ENCODE measurements at places on chromosomes 7 and 10.

DNA sequence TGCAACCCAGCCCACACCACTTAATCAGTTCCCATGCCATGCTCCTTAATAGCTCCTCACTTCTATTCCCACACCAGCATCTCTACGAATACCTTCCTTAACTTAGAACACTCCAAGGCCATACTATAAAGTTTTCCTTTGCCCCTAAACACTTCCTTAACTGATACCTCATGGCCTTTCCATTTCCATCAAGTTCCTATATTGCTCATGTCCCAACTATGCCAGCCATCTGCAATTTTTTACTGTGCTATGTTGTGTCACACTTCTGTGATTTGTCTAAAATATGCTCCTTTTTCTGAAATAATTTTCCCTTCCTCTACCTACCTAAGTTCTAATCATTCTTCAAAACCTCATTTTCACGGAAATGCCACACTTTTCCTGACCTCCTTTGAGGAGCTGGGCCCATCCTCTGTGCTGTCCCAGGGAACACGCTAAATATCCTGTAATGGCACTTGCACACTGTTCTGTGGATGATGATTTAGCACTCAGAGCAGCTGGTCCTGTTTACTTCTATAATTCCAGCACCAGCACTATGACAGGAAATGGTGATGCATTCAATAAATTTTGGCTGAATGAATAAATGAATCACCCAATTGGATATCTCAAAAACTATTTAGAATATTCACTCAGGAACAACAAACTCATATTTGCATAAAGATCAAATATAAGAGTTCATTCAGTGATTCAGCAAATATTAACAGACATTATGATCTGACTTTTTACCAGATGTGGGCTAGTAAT, 266.5 kb upstream of the HGF start:
- DNase-seq, result no peak

DNA sequence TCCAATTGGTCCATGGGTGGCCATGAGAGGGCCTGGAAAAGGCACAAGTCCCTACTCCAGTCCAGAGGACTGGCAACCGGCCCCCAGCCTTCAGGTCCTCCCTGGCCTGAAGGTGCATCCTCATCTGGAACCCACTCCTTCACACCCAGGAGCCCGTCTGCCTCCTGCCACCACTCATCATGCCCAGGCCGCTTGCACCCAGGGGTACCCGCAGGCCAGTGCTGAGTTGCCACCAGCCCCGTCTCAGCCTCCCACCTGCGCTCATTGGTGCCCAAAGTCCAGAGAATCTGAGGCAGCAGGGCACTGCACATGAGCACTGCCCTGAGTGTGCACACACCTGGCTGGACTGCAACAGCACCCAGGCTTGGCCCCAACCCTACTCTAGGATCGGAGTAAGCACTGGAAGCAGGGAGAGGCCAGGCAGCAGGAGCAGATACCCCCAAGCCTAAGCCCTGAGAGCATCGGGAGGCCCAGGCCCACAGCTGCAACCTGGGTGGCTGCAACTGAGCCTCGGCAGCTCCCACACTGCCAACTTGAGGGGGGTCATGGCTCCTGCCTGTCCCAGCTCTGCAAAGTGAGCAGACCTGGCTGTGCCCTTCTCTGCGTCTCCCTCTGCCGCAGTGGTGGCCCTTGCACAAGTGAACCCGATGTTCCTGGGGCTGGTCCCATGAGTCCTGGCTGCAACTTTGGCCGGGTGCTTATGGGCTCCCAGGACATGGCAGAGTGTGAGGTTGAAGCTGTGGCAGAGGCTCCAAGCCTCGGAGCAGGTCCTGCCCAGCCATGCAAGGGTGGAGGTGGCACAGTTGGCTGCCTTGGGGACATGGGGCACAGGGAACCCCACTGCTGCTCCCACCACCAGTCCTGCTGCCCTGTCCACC, 44.3 kb downstream of the TCERG1L start:
- no peak for DNase-seq

GRCh38 chr7:134996097-134996550, 9.8 kb downstream of the AGBL3 start:
- no peak for DNase-seq

DNA sequence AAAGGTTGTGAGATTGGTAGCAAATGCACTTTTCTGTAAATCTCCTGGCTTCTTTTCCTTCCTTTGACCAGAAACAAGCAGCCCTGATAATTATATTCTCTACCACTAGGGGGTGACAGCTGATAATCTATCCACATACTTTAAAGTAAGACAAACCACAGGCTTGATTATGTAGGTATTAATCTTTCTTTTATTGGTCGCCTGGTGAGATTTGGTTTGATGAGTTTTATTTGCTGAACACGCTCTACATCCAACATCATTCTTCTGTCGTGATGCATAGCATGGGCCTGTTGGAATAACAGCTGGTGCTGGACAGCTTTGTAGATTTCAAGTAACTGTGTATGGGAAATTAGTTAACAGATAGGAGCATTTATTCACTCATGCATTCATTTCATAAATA, 63.5 kb downstream of the ZNF365 start:
- DNase-seq, result no peak

- no peak for DNase-seq
Measured at GRCh38 chr10:11265484-11265883, 247.8 kb downstream of the CELF2 start.

Data from activated T-cell treated with anti-CD3 and anti-CD28 coated beads for 1 hour (primary cell).